Colonic mucosa (tissue), 4 donors: ENCODE measurements at places on chromosomes 6 and 20. TPM values are rescaled to one million over a fixed set of nuclear protein-coding genes. Genes with fewer than 3 reads are reported as not detected.

Gene NFYA
- 24.5 TPM for total RNA-seq

Gene RBL1
- 17.6 TPM for total RNA-seq

Gene SIRPA
- total RNA-seq: 12.2 TPM

Gene FERMT1
- 83.9 TPM for total RNA-seq

Gene CNKSR3
- 31.5 TPM for total RNA-seq

Gene MATN4
- 0.47 TPM for total RNA-seq

Gene SPATS1
- not detected for total RNA-seq

Gene GDAP1L1
- not detected for total RNA-seq

Gene EFCAB8
- 0.72 TPM for total RNA-seq

Gene TP53TG5
- total RNA-seq: 0.40 TPM

Gene ALDH8A1
- total RNA-seq: 0.64 TPM

Gene SERAC1
- 9.4 TPM for total RNA-seq

Gene AKAP12
- 3.9 TPM for total RNA-seq

Gene SCRT2
- total RNA-seq: not detected

Gene LTB
- 5.7 TPM for total RNA-seq

Gene F13A1
- total RNA-seq: 49.4 TPM

Gene HAO1
- total RNA-seq: not detected

Gene ZNF831
- 0.27 TPM for total RNA-seq

Gene TRIM10
- 3.8 TPM for total RNA-seq

Gene SLC17A2
- not detected for total RNA-seq

Gene DYNLRB1
- 106 TPM for total RNA-seq

Gene FAXC
- 4.9 TPM for total RNA-seq

Gene NKX2-2
- 1.4 TPM for total RNA-seq

Gene TNF
- 0.48 TPM for total RNA-seq

Gene PSORS1C1
- 5.6 TPM for total RNA-seq

Gene IL22RA2
- total RNA-seq: not detected

Gene GTSF1L
- total RNA-seq: not detected

Gene FAM83D
- total RNA-seq: 32.6 TPM

Gene ASIP
- total RNA-seq: not detected

Gene PRKN
- total RNA-seq: 3.7 TPM

Gene TRIM40
- 17.0 TPM for total RNA-seq
